ENCODE measurements at places on chromosomes 4 and X. TPM values are rescaled to one million over a fixed set of nuclear protein-coding genes. Genes with fewer than 3 reads are reported as not detected.
A peak's percentile ranks its signal among the peaks of the same experiment; 100 is the strongest.

GRCh38 chrX:10926404-10926803 is 184.7 kb upstream of the HCCS start:
- DNase-seq: no peak

DNA sequence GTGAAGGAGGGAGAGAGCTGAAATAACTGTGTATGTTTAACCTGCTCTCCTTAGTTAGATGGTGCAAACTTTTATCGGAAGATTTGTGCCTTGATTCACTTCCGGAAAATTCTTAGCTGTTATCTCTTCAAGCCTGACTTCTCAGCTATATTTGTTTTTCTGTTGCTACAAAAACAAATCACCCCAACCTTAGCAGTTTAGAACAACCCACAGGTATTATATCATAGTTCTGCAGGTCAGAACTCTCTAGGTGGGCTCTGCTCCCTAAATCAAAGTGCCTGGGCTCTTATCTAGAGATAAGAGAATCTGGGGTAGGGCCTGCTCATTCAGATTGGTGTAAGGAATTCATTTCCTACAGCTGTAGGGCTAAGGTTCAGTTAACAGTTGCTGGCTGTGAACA is 15.1 kb upstream of the CEP135 start:
- DNase-seq: no peak

DNA sequence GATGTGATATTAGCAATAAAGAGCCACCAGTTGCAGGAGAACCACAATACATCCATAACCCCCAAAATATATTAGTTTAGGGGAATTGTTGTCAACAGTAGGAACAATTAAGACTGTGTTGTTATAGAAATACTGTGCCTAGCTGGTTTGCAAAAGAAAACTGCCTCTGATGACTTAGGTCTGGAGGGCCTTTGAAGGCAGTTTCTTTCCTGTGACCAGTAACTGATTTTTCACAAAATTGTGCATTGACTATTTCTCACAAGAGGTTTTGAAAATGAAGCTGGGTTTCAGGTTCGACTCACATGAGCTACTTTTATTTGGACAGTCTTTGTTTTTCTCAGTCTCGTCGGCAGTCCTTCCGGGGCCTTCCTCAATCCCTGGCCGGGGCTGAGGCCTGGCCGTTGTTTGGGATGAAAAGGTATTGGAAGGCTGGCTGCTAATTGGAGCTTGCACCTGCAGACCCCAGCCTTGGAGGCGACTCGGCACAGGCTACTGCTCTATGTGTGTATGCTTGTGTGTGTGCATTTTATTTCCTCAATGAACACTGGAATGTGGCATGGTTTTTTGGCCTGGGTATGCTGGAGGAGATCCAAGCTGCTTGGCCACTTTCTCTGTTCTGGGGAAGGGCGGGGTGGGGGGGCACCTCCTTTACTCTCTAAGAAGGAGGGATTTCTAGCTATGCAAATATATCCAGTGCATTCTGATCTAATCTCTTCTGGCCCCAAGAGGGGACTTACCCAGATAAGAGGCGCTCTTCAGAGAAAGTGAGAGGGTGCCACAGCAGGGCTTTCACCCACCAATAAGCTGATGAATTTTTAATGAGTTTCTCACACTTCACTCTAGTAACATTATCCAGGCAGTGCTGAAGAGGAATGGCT is 49.5 kb upstream of the LNX1 start:
- no peak for DNase-seq

DNA sequence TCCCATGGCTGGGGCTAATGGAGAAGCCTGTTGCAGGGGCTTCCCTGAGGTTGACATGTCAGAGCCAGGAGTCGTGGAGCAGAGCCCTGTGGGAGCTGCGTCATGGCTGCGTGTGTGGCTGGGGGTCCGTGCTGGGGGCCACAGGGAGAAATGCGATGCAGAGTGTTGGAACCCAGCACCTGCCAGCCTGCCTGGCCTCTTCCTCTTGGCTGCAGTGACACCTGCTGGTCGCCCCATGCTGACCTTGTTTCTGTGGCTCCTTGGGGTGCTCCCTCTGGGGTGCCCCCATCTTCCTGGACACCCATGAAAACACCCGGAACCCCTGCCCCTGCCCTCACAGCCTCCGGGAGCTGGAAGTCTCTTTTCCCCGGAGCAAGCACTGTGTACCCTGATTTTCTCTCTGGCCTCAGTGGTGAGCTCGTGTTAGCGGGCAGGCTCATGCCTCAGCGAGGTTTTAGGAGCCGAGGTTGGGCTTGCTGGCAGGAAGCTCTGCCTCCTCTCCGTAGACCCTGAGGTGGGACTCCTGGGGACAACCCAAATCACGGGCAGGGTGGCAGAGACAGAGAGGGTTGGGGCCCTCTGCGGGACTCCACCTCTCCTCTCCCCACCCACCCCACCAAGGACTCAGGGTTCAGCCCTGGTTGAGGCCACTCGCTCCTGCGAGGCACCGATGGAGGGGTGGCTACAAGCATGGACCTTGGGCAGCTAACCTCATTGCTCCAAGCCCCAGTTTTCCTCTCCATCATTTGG is 103.7 kb downstream of the SORCS2 start:
- DNase-seq: no peak

DNA sequence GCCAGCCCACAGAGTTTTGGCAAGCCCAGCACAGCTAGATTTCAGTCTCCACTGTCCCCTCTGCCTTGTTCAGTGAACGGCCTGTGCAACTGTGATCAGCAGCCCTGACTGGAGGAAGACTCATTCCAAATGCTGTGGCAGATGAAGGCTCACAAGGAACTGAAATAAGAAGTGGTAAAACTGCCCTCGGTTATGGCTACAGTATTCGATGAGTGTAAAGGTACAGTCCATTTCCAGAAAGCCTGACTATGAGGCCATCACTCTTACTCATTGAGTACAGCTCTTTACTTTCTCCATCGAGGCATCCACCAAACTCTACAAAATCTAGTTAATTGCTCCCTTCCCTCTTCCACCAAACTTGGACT is 69.1 kb downstream of the RHOH start:
- DNase-seq: no peak

- DNase-seq: no peak
Observed at GRCh38 chr4:94833394-94833793, 75.6 kb downstream of the BMPR1B start.

MAML3 gene
- total RNA-seq: 18.7 TPM

- DNase-seq: peak; percentile 94
Observed at GRCh38 chr4:128571747-128572146, 237.8 kb upstream of the JADE1 start.

- no peak for DNase-seq
Observed at GRCh38 chr4:82710197-82710929, 88.2 kb downstream of the SCD5 start.

DNA sequence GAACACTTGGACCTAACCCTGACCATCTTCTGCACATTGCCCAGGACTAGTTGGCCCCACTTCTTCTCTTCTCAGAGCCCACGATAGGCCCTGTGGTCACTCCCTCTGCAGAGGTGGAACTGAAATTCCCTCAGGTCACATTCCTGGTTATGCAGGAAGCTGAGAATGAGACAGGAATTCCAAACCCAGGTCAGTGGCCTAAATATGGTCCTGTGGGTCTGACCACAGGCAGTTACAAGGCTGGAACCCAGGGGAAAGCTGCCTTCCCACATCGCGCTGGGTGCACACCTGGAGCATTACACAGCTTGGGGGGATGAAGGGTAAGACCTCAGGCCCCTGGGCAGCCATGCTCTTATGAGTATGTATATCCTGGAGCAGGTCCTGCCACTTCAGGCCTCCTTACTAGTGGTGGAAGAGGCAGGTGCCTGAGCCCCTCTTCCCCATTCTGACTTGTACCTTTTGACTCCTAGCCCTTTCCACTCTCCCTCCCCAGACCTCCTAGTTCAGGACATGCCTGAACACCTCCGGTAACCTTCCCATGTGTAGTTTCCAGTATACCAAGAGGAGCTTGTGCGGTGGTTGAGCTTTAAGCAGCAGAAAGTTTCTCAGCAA is 173.5 kb downstream of the ASMT start:
- DNase-seq: no peak

UCHL1 gene
- 997 TPM for total RNA-seq
